MM.1S (cell line): ENCODE measurements at places on chromosomes 3 and 15.

GRCh38 chr15:58587486-58587885 is 155.7 kb downstream of the LIPC start:
- no peak overlapping the region for H3K27ac ChIP-seq
- no peaks in the 10 kb centered on the region for H3K27me3 ChIP-seq
- no peak for DNase-seq
- peaks cover 12% of the 10 kb centered on the region for H3K4me1 ChIP-seq
- H3K36me3 ChIP-seq, result no peaks in the 10 kb centered on the region

- no peaks in the 10 kb centered on the region for H3K27me3 ChIP-seq
- H3K4me3 ChIP-seq, result no peak overlapping the region
- no peak overlapping the region for H3K27ac ChIP-seq
- H3K4me1 ChIP-seq, result peaks cover 33% of the 10 kb centered on the region
- no peak for DNase-seq
Measured at GRCh38 chr15:50884540-50884939, 23.9 kb upstream of the AP4E1 start.

GRCh38 chr3:129195731-129196256 is 12.1 kb upstream of the CNBP start:
- peaks cover 26% of the 10 kb centered on the region for H3K4me1 ChIP-seq
- peak; percentile 62 for DNase-seq
- H3K36me3 ChIP-seq, result no peaks in the 10 kb centered on the region
- H3K27ac ChIP-seq, result peak overlapping the region; percentile 73; the same call in 1 of the 2 replicates
- peak overlapping the region; percentile 2; the same call in 1 of the 2 replicates for H3K4me3 ChIP-seq
- H3K27me3 ChIP-seq, result no peaks in the 10 kb centered on the region

DNA sequence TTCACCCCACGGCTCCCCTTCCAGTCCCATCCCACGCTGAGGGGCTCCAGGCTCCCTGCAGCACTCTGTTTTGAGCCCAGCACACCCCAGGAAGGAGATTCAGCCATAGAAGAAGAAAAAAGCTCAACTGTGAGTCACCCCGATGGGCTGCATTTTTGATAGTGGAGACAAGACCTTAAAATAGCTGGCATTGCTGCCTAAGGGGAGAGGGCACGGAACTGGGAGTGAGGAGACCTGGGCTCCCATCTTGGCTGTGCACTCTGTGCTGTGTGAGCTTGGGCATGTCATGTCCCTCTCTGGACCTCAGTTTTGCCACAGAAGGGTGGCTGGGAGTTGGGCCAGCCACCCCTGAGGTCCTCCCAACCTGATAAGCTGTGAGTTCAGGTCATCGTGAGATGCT is 57.2 kb upstream of the SMAD6 start:
- H3K36me3 ChIP-seq, result no peaks in the 10 kb centered on the region
- H3K27ac ChIP-seq, result no peak overlapping the region
- no peak overlapping the region for H3K4me3 ChIP-seq

DNA sequence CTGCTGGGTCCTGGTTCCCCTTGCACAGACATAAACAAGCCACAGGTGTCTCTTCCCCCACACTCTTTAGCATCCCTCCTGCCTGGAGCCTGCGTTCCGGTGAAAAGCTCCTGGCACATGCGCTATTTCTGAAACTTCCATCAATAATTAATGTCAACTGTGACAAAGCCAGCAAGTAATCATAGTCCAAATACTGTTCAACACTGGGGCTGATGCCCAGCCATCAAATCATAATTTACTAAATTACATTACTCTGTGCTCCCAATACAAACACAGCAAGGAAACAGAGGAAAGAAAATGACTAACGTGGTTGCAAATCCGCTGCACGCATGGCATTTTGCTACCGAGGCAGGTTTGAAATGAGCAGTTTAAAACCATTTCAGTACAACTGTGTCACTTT is 294.7 kb downstream of the ERC2 start:
- H3K4me1 ChIP-seq, result no peaks in the 10 kb centered on the region
- no peak overlapping the region for H3K4me3 ChIP-seq

- H3K4me3 ChIP-seq, result no peak overlapping the region
- H3K36me3 ChIP-seq, result no peaks in the 10 kb centered on the region
- DNase-seq, result no peak
- no peak overlapping the region for H3K27ac ChIP-seq
- H3K27me3 ChIP-seq, result no peaks in the 10 kb centered on the region
- H3K4me1 ChIP-seq, result no peaks in the 10 kb centered on the region
Measured at GRCh38 chr3:115800489-115801075, 177.3 kb downstream of the GAP43 start.

DNA sequence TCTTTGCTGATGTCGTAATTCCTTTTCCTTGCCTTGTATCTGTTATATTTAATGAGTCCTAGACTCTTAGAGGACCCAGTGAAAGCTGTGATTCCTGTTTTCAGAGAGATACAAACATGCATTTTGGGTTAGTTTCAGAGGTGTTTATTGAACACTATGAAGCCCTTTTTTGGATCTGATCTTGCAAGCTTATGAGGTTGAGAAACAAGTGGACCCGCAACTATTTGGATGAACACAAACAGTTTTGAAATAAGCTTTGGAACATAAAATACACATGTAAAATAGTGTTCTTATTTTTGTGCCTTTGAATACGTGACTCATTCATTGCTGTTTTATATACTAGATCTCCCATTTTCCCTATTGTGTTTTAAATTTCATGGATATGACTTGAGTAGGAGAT is 33.5 kb downstream of the SNRK start:
- no peak overlapping the region for H3K27ac ChIP-seq
- H3K36me3 ChIP-seq, result no peaks in the 10 kb centered on the region
- H3K27me3 ChIP-seq, result no peaks in the 10 kb centered on the region
- H3K4me3 ChIP-seq, result no peak overlapping the region

DNA sequence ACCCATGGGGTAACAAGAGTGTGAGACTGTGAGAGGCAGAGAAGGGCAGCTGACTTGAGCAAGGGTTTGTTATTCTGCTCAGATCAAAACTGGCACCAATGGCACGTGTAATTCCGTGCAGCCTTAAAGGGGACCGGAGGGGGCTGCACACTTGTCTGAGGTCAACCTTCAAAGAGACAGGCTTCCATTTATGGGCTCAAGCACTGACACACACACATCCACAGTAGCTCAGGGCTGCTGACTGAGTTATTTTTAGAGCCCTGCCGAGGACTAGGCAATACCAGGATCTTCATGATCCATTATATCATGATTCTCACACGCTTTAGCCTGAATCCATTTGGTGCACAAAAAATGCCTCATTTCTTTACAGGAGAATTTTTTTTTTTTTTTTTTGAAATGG is 20.6 kb upstream of the SPTBN5 start:
- H3K27me3 ChIP-seq, result no peaks in the 10 kb centered on the region
- no peak for DNase-seq

DNA sequence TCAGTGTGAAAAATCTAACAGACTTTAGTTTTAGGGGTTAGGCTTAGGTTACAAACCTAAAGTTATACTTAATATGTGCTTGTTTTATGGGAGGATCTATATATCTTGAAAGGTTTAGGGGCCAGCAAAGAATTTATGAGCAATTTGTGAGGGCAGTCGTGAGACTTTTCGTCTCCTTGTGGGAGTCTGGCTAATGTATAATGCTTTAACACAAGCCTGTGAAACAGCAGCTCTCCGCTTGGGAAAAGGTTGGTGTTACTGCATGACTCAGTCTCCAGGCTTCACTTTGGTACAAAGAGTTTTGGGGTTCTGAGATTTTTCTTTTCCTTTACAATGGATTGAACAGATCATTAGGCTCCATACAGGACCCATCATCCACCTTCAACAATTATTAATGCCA is 79.0 kb upstream of the MFGE8 start:
- DNase-seq, result no peak
- H3K27ac ChIP-seq, result no peak overlapping the region
- no peak overlapping the region for H3K4me3 ChIP-seq

- no peak overlapping the region for H3K4me3 ChIP-seq
- H3K27ac ChIP-seq, result peak overlapping the region; percentile 90
- H3K4me1 ChIP-seq, result peaks cover 63% of the 10 kb centered on the region
- peak; percentile 42 for DNase-seq
Measured at GRCh38 chr3:177141899-177142646, 55.2 kb downstream of the TBL1XR1 start.

- no peak for DNase-seq
- H3K27ac ChIP-seq, result no peak overlapping the region
- H3K27me3 ChIP-seq, result no peaks in the 10 kb centered on the region
- H3K4me3 ChIP-seq, result no peak overlapping the region
Measured at GRCh38 chr3:33803894-33804526, 5.6 kb downstream of the PDCD6IP start.
